ENCODE measurements at places on chromosomes 4 and X.

GRCh38 chr4:126558596-126558995 lies 1074.2 kb upstream of the INTU start:
- no peaks in the 10 kb centered on the region for H3K4me1 ChIP-seq
- no peaks in the 10 kb centered on the region for H3K36me3 ChIP-seq
- H3K4me3 ChIP-seq: no peak overlapping the region
- H3K27me3 ChIP-seq: no peaks in the 10 kb centered on the region
- H3K27ac ChIP-seq: no peak overlapping the region
- no peak for DNase-seq

DNA sequence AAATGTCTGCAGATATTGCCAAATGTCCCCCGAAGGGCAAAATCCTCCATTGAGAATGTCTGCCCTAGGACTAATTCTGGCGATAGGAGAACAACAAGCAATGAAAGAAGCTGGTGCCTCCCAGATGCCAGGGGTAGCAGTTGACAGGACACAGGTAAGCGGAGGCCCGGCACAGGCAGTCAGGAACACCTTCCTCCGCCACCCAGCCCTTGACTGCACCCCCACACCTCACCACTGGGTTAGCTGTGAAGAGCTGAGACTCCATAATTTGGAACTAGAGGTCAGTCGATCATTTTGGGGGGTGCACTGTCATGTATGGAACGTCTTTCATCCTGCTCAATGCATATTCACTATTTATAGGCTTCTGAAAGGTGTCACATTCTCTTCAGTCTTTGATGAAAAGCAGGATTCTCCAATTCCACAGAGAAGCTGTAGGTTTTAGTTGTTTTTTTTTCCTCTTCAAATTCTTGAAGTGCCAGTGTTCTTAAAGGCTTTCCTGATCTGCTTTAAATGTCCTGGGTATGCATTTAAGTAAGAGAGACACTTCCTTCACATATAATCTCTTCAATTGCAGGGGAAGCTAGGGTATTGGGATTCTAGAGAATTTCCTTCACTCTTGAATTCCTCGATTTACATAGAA lies 111.6 kb upstream of the ZFP42 start:
- H3K4me1 ChIP-seq: peaks cover 1% of the 10 kb centered on the region
- DNase-seq: no peak
- no peak overlapping the region for H3K4me3 ChIP-seq
- H3K27me3 ChIP-seq: no peaks in the 10 kb centered on the region
- no peak overlapping the region for H3K27ac ChIP-seq

DNA sequence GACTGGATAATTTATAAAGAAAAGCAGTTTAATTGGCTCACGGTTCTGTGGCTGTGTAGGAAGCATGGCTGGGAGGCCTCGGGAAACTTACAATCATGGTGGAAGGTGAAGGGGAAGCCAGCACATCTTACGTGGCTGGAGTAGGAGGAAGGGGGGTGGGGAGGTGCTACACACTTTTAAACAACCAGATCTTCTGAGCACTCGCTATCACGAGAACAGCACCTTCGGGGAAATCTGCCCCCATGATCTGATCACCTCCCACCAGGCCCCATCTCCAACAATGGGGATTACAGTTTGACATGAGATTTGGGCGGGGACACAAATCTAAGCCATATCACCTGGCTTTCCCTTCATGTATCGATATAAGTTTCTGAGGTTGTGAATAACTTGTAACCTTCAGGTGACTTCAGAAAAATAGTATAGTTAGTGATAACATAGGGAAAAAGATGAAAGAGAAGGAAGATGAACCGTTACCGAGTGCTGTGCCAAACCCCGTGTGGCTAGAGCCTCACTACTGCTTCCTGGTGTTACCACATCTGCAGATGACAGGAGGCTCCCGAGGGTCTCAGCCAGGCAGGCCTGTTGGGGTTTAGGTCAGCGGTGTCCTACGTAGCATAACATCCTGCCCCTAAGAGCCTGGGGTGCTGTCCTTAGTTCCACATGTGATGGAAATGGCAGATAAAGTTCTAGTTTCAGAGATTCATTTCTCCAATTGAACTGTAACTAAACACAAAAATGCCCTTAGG lies 103.5 kb downstream of the TNIP2 start:
- H3K4me3 ChIP-seq: no peak overlapping the region
- H3K36me3 ChIP-seq: peaks cover 28% of the 10 kb centered on the region
- DNase-seq: no peak
- H3K27ac ChIP-seq: no peak overlapping the region
- no peaks in the 10 kb centered on the region for H3K27me3 ChIP-seq

DNA sequence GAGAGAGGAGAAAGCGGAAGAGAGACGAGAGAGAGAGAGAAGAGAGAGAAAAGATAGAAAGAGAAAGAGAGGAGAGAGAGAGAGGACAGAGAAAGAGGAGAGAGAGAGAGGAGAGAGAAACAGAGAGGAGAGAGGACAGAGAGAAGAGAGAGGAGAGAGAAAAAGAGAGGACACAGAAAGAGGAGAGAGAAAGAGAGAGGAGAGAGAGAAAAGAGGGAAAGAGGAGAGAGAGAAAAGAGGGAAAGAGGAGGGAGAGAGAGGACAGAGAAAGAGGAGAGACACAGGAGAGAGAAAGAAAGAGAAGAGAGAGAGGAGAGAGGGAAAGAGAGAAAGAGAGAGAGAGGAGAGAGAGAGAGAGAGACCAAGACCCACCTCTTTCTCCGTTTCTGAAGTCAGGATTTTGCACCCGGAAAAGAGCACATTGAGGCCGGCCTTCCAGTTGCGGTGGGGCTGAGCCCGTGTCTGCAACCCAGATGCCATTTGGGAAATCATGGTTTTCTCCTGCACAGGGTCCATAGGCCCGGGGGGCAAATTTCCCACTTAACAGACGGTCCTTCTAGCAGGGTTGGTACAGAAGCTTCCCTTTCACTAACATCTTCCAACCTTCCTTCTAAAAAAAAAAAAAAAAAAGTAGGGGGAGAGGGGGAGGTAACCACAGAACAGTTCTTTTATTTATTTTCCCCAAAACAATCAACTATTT lies 60.9 kb downstream of the CRLF2 start:
- H3K27ac ChIP-seq: no peak overlapping the region
- no peak overlapping the region for H3K4me3 ChIP-seq
- no peaks in the 10 kb centered on the region for H3K27me3 ChIP-seq
- DNase-seq: no peak

DNA sequence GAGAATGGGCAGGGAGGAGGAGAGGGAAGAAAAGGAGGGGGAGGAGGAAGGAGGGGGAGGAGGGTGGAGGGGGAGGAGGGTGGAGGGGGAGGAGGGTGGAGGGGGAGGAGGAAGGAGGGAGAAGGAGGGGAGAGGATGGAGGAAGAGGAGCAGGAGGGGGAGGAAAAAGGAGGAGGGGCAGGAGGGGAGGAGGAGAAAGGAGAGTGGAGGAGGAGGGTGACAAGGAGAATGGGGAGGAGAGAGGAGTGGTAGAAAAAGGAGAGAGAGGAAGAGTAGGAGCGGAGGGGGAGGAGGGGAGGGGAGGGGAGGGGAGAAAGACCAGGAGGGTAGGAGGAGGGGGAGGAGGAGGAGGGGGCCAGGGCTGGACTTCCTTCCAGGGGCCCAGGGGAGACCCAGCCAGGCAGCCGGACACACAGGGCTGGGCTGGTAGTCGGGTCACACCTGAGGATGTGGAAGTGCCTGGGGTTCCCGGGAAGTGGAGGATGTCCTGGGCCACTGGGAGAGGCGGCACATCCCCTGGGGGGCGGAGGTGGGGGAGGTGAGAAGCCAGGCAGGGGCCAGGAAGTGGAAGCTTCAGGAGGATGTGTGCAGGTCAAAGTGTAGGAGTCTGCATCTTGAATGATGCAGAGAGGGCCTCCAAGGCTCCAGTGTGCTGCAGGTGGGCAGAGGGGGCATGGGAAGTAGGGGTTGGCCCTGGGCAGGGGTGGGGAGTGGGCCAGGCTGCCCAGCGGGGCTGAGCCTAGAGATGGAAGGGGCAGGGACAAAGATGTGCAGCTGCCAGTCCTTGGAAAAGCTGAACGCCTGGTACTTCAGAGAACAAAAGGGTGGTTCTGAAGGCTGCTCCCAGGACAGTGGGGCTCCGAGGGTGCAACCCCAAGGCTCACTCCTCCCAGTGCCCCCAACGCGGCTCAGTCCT lies 18.8 kb downstream of the IL3RA start:
- H3K4me1 ChIP-seq: peaks cover 6% of the 10 kb centered on the region
- no peaks in the 10 kb centered on the region for H3K27me3 ChIP-seq
- peak; percentile 67 for DNase-seq
- H3K27ac ChIP-seq: no peak overlapping the region
- H3K36me3 ChIP-seq: no peaks in the 10 kb centered on the region

DNA sequence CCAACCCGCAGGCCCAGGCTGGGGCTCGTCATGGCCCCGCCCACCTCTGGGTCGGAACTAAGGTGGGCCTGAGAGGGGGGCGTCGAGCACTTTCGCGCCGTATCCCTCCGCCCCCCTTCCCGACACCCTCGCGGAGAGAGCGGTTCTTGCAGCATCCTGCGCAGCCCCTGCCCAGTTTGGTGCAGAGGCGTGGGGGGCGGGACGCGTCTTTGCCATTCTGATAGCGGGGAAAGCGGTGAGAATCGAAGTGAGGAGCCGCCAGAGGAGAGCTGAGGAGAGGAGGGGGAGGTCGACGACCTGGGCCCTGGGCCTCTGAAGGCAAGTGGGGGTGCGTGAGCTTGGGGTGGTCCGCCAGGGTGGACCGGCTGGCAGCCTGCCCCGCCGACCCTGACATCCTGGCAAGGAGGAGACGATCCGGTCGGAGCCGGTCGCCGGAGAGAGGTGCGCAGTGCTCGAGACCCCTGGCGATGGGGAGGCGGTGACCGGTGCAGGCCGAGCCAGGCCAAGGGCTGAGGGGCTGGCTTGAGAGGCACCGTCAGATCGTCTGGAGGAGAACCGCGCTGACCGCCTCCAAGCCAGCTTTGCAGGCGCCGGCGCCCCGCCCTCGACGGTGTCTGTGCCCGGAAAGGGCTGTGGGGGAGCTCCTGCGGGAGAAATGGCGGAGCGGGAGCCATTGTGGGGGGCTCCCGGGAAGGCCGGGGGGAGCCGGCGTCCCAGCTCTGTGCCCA lies 25.5 kb downstream of the GPRASP3 start:
- no peaks in the 10 kb centered on the region for H3K36me3 ChIP-seq
- H3K27ac ChIP-seq: peak overlapping the region; percentile 36
- DNase-seq: peak; percentile 62
- H3K4me3 ChIP-seq: peak overlapping the region; percentile 78
- H3K27me3 ChIP-seq: no peaks in the 10 kb centered on the region
- H3K4me1 ChIP-seq: peaks cover 6% of the 10 kb centered on the region

- H3K4me1 ChIP-seq: no peaks in the 10 kb centered on the region
- no peaks in the 10 kb centered on the region for H3K36me3 ChIP-seq
- H3K27ac ChIP-seq: no peak overlapping the region
- H3K27me3 ChIP-seq: no peaks in the 10 kb centered on the region
These were observed 160.1 kb upstream of the TBX22 start for GRCh38 chrX:79854469-79854868.

DNA sequence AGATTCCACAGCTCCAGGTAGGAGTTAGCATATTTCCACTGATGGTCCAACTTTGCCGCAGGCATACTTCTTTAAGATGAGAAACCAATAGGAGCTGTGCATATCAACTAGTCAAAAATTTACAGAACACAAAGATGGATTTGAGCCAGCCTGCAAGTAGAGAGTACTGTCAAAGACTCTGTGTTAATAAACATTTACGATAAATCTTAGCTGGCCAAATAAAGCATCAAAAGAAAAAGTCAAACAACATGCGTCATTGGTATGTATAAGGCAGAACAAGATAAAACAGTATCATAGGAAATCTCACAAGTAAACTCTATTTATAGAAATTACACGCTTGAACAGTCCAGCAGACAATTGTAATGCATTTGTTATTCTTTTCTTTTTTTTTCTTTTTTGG lies 907.4 kb upstream of the AGA start:
- no peaks in the 10 kb centered on the region for H3K4me1 ChIP-seq
- no peaks in the 10 kb centered on the region for H3K36me3 ChIP-seq
- H3K4me3 ChIP-seq: no peak overlapping the region
- no peaks in the 10 kb centered on the region for H3K27me3 ChIP-seq
- DNase-seq: no peak
- no peak overlapping the region for H3K27ac ChIP-seq

- no peak overlapping the region for H3K27ac ChIP-seq
- no peaks in the 10 kb centered on the region for H3K4me1 ChIP-seq
- no peak overlapping the region for H3K4me3 ChIP-seq
- no peaks in the 10 kb centered on the region for H3K27me3 ChIP-seq
- no peaks in the 10 kb centered on the region for H3K36me3 ChIP-seq
These were observed 195.7 kb upstream of the IGFBP7 start for GRCh38 chr4:57305836-57306235.

GRCh38 chr4:82758701-82759685 lies 39.6 kb downstream of the SCD5 start:
- DNase-seq: no peak
- no peaks in the 10 kb centered on the region for H3K4me1 ChIP-seq
- H3K36me3 ChIP-seq: no peaks in the 10 kb centered on the region

GRCh38 chrX:120251471-120252011 lies 929 bp downstream of the ZBTB33 start:
- no peaks in the 10 kb centered on the region for H3K27me3 ChIP-seq
- peak overlapping the region; percentile 95 for H3K4me3 ChIP-seq
- DNase-seq: no peak
- H3K36me3 ChIP-seq: peaks cover 6% of the 10 kb centered on the region
- H3K27ac ChIP-seq: no peak overlapping the region

DNA sequence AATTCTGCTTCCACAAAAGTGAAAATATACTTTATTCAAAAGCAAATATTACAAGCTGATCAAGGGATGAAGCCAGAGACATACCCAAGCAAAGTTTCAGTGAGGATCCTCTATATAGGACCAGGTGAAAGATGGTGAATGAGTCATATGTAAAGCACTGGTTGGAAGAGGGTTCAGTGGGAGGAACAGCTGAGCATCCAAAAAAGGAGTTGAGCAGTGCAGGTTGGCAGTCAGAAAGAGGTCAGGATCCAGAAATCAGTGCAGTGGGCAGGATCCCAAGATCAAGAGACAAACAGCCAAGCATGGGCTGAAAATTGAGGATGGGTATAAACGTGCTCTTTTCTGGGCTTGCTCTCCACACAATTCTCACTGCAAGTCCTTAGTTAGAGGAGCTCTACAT lies 30.3 kb downstream of the OTC start:
- H3K27ac ChIP-seq: no peak overlapping the region
- no peaks in the 10 kb centered on the region for H3K4me1 ChIP-seq
- H3K27me3 ChIP-seq: no peaks in the 10 kb centered on the region
- H3K36me3 ChIP-seq: no peaks in the 10 kb centered on the region

GRCh38 chrX:42149281-42149680 lies 225.9 kb upstream of the CASK start:
- no peak overlapping the region for H3K4me3 ChIP-seq
- no peak overlapping the region for H3K27ac ChIP-seq
- no peaks in the 10 kb centered on the region for H3K4me1 ChIP-seq
- no peaks in the 10 kb centered on the region for H3K27me3 ChIP-seq

DNA sequence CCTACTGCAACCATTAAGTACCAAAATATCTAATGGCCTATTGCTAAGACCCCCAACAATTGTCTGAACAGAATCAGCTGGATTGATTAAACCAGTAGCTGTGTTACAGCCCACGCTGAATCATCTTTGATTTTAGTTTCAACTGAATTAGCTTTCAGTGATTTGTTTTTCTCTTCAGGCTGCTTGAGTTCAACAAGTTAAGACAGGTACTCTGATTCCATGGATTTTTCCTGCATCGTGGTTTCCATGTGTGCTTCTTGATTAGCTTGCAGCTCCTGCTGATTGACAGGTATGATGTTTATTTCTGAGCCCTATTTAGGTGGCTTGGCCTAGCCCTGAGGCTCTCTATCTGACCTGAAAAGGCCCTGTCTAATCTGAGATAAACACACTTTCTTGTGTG lies 91.3 kb downstream of the GUCY2F start:
- no peaks in the 10 kb centered on the region for H3K27me3 ChIP-seq
- H3K4me3 ChIP-seq: no peak overlapping the region
- H3K27ac ChIP-seq: no peak overlapping the region
- H3K36me3 ChIP-seq: no peaks in the 10 kb centered on the region

GRCh38 chr4:62359441-62360155 lies 1159.5 kb downstream of the ADGRL3 start:
- no peak overlapping the region for H3K4me3 ChIP-seq
- DNase-seq: no peak
- H3K36me3 ChIP-seq: no peaks in the 10 kb centered on the region
- no peaks in the 10 kb centered on the region for H3K4me1 ChIP-seq
- H3K27me3 ChIP-seq: no peaks in the 10 kb centered on the region
- no peak overlapping the region for H3K27ac ChIP-seq

All from H1 (cell line).